A549 (cell line): ENCODE measurements at places on chromosomes 4 and X. TPM values are rescaled to one million over a fixed set of nuclear protein-coding genes. Genes with fewer than 3 reads are reported as not detected.

AFF2 gene
- polyA plus RNA-seq: not detected in 3 replicates

REPS2 gene
- 0.13 to 0.26 TPM (median 0.17 TPM) in 3 replicates for polyA plus RNA-seq

ESX1 gene
- 0.05 TPM in 1 of 3 replicates, not detected in the others for polyA plus RNA-seq

LNX1 gene
- polyA plus RNA-seq: 0.04 TPM in 2 of 3 replicates, not detected in the other

DNA sequence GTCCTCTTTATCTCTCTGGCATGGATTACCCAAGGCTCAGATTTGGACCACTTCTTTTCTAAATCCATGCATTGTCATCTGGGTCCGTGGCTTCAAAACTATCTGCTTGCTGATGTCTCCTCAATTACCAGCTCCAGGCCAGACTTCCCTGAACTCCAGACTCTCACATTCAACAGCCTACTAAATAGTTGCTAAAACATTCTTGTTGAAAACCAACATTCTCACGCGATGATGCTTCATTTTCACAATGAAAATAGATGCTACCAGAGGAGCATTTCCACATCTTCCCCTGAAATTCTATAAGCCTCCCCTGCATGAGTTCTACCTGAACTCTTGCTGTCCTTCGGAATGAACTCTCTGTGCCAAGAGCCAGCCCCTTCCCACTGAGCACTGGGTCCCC, 5.2 kb upstream of the TLR6 start:
- DNase-seq: no peak

- no peak for DNase-seq
These were observed 8.8 kb downstream of the TET2 start for GRCh38 chr4:105155426-105155825.

DNA sequence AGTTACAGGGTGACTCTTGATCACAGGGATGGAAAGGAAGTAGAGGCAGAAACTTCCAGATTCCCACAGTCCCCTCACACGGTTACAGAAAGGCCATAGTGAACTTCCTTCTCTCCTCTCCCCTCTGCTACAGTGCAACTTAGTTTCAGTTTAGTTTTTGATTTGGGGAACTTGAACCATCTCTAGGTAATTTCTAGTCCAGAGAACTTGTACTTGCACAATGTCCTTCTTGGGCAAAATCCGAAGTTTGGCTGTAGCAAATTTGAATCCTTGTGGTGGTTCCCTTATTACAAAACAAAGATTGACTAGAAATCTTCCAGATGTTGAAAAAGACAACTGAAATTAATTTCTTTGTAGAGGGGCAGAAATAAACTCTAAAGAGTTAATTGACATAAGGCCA, 1.2 kb upstream of the BLTP1 start:
- no peak for DNase-seq

DNA sequence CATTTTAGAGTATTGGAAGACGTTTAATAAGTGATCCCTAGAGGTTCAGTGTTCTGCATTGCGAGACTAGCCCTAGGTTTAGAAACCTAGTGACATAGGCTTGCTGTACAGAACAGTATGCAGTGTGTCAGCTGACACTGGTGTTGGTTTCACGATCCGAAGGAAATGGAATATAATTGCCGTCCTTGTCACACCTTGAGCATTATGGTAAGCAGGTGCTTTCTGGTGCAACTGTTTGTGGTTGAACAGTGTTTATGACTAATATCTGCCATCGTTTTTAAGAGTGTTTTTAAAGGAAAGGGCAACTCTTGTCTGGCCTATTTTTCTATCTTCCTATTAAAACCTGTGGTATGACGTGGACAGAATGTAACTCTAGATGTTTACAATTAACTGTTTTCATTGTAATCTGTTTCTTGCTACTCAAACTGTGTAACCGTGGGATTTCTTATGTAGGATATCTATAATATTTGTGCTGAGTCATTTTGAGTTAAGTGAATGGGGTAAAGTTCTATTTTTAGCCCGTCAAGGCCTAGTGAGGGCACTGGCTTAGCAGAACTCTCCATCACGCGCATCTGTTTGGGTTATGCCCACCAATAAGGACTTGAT, 53.8 kb upstream of the TBC1D14 start:
- DNase-seq: peak; percentile 71

GRCh38 chr4:31194823-31195222, 474.7 kb downstream of the PCDH7 start:
- no peak for DNase-seq

DNA sequence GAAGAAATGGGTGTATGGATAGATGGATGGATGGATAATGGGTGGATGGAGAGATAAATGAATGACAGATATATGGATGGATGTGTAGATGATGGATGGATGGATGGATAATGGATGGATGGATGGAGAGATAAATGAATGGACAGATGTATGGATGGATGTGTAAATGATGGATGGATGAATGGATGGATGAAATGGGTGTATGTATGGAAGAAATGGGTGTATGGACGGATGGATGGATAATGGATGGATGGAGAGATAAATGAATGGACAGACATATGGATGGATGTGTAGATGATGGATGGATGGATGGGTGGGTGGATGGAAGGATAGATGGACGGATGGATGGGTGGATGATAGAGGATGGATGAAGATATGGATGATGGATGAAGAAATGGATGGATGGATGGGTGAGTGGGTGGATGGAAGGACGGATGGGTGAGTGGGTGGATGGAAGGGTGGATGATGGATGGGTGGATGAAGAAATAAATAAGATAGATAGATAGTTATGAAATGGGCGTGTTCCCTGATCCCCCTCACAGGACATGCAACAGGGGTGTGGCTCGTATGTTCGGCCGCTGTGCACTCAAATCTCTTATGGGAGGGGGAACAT, 91.1 kb upstream of the NKX1-1 start:
- no peak for DNase-seq

GRCh38 chrX:119638725-119639471, 32.7 kb upstream of the NKRF start:
- peak; percentile 3 for DNase-seq

DNA sequence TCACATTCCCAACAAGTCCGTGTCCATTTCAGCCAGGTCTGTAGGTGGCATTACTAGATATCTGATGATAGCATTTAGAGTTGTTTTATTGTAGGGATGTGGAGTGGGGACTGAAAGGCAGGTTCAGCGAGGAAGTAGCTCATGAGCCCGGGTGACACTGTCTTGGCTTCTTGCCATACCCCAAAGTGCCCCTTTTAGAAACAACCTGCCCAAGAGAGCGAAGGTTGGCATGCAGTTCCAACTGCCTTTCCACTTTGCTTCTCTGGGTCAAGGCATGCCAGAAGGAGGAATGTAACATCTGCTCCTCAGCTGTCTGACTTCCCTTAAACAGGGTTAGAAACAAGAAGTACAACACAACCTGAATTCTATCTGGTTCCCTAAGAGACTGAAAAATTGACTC, 9.0 kb downstream of the GRIA3 start:
- no peak for DNase-seq

- DNase-seq: no peak
These were observed 9.3 kb upstream of the CNGA2 start for GRCh38 chrX:151725338-151725614.
